HCT116 (cell line): ENCODE measurements at places on chromosomes 3 and 15. TPM values are rescaled to one million over a fixed set of nuclear protein-coding genes. Genes with fewer than 3 reads are reported as not detected.

The ROBO2 gene
- not detected for total RNA-seq

The PLA2G4E gene
- total RNA-seq, result not detected

The GOLGA8G gene
- total RNA-seq, result not detected

The RPP25 gene
- 5.9 TPM for total RNA-seq

The DUOX1 gene
- total RNA-seq, result 19.6 TPM

The IL16 gene
- 0.81 TPM for total RNA-seq

The WNT7A gene
- total RNA-seq, result 0.34 TPM

GRCh38 chr3:45980229-45980813 is 15.3 kb downstream of the FYCO1 start:
- H3K36me3 ChIP-seq, result peaks cover 28% of the 10 kb centered on the region; the same call in 1 of the 2 replicates
- DNase-seq, result no peak
- H3K4me3 ChIP-seq, result no peak overlapping the region
- H3K27me3 ChIP-seq, result no peaks in the 10 kb centered on the region
- no peak overlapping the region for H3K27ac ChIP-seq

DNA sequence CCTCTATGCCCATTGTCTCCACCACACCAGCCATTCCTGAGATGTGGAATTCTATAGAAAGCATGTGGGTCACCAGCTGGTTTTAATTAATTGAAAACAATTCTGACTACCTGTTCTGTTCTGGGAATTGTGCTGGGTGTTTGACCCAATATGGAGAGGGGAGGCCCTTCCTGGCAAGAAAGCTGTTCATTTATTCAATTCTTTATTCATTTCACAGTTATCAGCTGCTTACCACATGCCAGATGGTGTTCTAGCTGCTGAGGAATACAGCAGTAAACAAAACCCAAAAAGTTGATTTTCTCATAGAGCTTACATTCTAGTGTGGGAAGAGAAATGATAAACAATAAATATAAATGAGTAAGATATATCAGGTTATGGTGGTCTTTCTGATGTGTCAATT is 296.1 kb upstream of the RASGRP1 start:
- H3K27me3 ChIP-seq, result peaks cover 9% of the 10 kb centered on the region; the same call in 1 of the 2 replicates
- no peak overlapping the region for H3K4me3 ChIP-seq
- no peaks in the 10 kb centered on the region for H3K4me1 ChIP-seq
- H3K36me3 ChIP-seq, result no peaks in the 10 kb centered on the region

DNA sequence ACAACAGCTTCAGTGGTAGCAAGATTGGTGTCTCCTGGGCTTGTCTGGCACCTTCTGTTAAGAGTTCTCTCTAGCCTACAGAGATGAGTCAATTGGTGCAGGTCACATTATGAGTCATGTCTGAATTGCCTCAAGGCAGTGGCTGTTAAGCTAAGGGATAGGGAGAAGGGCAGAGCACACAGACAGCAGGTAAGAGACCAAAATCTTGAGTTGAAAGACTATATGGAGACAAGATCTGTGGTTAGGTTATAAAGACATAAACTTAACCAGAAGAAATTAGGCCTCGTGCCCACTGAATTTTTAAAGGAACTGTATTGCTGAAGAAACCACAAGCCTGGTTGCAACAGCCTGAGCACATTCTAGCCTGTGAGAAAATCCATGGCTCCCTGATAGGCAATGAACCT is 19.2 kb upstream of the KPNA1 start:
- peak; percentile 78 for DNase-seq
- no peaks in the 10 kb centered on the region for H3K36me3 ChIP-seq
- H3K27me3 ChIP-seq, result no peaks in the 10 kb centered on the region
- H3K4me1 ChIP-seq, result peaks cover 12% of the 10 kb centered on the region

GRCh38 chr3:45957586-45957985 is 14.3 kb downstream of the CXCR6 start:
- no peaks in the 10 kb centered on the region for H3K4me1 ChIP-seq
- no peak for DNase-seq
- H3K27ac ChIP-seq, result no peak overlapping the region
- no peak overlapping the region for H3K4me3 ChIP-seq

DNA sequence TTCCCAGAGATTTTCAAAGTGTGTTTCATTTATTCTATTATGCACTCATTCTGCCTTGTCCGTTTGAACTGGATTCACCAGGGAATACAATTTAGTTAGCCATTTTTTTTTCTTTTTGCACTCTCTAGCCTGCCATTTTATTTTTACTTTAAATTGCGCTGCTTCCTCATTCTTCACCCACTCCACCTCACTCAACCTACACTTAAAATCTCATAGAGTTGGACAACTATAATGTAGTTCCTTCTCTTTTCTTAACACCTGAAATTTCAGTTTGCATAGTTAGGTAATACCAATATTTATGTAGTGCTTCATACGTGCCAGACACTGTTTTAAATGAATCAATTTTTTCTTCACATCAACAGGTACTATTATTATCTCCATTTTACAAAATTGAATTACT is 42.4 kb upstream of the CMC1 start:
- no peaks in the 10 kb centered on the region for H3K27me3 ChIP-seq
- H3K27ac ChIP-seq, result no peak overlapping the region
- no peak for DNase-seq
- no peak overlapping the region for H3K4me3 ChIP-seq
- H3K4me1 ChIP-seq, result no peaks in the 10 kb centered on the region

DNA sequence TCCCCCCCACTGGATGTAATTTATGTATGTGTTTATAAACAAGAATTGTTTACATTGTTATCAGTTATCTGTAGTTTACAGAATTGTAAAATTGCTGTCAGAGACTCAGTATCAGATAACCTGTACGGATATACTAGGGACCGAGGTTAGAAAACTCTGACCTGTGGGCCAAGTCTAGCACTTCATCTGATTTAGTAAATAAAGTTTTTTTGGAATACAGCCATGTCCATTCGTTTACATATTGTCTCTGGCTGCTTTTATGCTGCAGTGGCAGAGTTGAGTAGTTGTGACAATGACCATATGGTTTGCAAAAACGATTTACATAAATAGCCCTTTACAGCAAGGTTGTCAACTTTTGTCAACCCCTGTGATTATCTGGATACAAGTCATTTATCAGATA is 52.6 kb downstream of the LRRC28 start:
- H3K4me1 ChIP-seq, result no peaks in the 10 kb centered on the region
- no peak overlapping the region for H3K4me3 ChIP-seq
- no peaks in the 10 kb centered on the region for H3K27me3 ChIP-seq

DNA sequence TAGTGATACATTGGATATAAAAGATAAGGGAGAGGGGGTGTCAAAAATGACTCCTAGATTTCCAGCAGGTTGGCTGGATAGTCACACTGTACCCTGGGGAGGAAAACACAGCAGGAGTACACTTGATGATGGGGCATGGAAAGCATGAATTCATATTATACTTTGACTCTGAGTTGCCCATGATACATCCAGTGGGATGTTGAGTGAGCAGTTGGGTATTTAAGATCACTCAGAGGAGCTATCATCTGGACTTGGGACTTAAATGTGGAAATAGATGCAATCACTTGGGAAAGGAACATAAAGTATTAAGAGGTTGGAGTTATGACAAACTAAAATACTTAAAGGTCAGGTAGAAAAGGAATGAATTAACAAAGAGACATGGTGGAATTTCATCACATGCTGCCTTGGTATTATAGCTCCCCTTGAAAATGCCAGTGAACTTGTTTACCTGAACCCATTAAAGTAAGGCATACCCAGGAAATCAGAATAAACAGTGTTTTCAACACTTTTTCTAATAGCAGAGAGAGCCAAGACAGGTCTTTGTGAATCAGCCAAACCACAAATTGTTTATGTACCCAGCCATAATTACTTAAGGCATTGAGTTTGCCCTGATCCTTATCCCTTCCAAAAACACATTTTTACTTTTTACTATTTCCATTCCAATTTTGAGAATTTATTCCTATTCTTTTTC is 49.9 kb upstream of the ABI3BP start:
- H3K27ac ChIP-seq, result no peak overlapping the region
- no peaks in the 10 kb centered on the region for H3K36me3 ChIP-seq
- no peaks in the 10 kb centered on the region for H3K27me3 ChIP-seq
- no peak for DNase-seq
- H3K4me3 ChIP-seq, result no peak overlapping the region

- H3K36me3 ChIP-seq, result no peaks in the 10 kb centered on the region
- H3K27me3 ChIP-seq, result no peaks in the 10 kb centered on the region
- H3K4me1 ChIP-seq, result peaks cover 11% of the 10 kb centered on the region
Measured at GRCh38 chr3:37993820-37994638, 3.4 kb downstream of the VILL start.

DNA sequence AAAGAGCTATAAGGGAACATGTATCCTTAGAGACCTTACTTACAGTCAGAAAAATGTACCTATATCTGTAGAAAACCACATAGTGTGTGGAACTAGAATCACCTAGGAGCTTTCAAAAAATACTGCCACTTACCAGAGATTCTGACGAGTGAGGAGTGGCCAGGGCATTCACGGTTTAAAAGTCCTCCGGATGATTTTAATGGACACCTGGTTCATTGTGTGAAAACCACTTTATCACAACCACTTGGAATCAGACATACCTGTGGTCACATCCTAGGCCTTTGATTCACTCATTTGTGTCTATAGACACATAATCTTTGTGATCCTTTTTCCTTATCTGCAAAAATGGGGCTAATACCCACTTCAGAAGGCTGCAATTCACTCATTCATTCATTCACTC is 159.8 kb downstream of the MBNL1 start:
- H3K4me3 ChIP-seq, result no peak overlapping the region
- no peak overlapping the region for H3K27ac ChIP-seq
- DNase-seq, result no peak

DNA sequence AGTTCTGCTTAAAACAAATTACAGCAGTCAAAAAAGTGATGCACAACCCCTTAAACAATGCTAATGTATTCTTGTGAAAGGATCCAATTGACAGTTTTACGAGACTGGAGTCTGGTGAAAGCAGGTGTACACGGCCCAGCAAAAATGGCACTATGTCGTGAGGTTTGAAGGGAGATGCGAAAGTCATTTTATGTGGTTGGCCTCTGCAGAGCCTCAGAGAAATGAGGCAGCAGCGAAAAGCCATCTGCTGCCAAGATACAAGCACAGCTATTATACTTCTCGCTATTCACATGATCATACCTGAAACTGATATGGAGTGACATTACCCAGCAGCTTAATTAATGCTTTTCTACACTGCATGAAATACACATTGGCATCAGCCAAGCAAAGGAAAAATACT is 36.4 kb downstream of the MECOM start:
- H3K27me3 ChIP-seq, result no peaks in the 10 kb centered on the region
- H3K4me3 ChIP-seq, result no peak overlapping the region
- no peak for DNase-seq
- no peak overlapping the region for H3K27ac ChIP-seq

DNA sequence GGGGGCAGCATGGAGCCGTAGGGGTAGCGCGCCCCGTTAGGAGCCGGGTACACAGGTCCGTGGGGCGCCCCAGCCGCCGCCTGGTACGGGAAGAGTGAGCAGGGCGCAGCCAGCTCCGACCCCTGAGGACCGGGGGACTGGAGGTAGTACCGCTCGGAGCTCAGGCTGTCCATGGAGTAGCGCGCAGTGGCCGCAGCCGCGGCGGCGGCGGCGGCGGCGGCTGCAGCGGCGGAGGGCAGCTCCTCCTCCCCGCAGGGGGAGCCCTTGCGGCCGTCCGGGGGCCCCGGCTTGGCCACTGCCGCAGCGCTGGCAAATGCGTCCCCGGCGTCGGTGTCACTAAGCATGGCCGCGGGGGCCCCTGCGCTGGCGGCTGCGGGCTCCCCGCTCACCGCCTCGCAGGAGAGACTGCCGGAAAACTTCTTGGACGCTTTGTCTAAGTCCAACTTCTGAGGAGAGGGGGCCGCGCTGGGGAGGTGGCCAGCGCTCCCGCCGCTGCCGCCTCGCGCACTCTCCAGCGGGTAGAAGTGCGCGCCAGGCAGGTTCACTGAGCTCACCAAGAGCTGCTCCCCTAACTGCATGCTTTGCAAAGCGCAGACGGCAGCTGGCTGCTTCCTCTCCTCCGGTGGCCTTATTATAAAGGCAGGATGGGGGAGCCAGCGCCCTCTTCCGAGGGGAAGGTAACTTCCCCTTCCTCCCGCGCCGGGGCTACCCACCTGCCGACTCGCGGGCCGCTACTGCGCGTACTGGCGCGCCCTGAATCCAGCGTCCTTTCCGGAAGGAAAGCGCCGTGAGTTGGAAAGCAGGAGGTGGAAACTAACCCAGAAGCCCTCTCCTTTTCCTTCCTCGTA is at the start of gene EOMES:
Gene EOMES (minus strand): TSS at position 607 of the 848 bp plus-strand sequence. CDS start 29 bp downstream, at position 578.
- H3K27ac ChIP-seq, result peak within 1 kb of the TSS; percentile 70
- peak; percentile 73 for DNase-seq
- H3K4me3 ChIP-seq, result peak within 1 kb of the TSS; percentile 78
- H3K36me3 ChIP-seq, result no peaks in the 10 kb centered on the region
- H3K4me1 ChIP-seq, result peaks cover 10% of the 10 kb centered on the region
- no peaks in the 10 kb centered on the region for H3K27me3 ChIP-seq

GRCh38 chr15:62187910-62188309 is 22.8 kb upstream of the C2CD4B start:
- H3K4me3 ChIP-seq, result no peak overlapping the region
- H3K27ac ChIP-seq, result no peak overlapping the region
- no peaks in the 10 kb centered on the region for H3K36me3 ChIP-seq

DNA sequence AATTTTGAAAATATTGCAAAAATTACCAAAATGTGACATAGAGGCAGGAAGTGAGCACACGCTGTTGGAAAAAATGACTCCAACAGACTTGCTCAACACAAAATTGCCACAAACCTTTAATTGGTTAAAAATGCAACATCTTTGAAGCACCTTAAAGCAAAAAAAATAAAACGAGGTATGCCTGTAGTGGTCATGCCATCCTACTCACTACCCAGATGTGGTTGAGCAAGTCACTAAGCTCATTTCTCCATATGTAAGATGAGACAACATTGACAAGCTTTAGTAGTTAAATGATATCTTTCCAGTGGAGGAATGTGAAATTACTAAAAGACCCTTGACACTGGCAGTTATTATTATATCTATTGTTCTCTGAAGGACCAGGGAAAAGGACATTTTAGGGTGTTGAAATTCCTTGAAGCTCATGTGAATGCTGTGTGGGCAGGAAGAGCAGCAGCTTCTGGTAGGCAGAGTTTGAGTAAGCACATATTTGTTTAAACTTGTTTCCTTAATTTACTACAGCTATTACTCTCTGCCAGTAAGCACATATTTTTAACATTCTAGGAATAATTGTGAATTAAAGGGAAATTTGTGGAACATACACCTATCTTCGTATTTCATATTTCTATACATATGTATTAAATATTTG is 131.6 kb upstream of the P2RY1 start:
- no peak overlapping the region for H3K27ac ChIP-seq
- DNase-seq, result no peak
- H3K4me1 ChIP-seq, result no peaks in the 10 kb centered on the region
- H3K4me3 ChIP-seq, result no peak overlapping the region
- H3K36me3 ChIP-seq, result no peaks in the 10 kb centered on the region

DNA sequence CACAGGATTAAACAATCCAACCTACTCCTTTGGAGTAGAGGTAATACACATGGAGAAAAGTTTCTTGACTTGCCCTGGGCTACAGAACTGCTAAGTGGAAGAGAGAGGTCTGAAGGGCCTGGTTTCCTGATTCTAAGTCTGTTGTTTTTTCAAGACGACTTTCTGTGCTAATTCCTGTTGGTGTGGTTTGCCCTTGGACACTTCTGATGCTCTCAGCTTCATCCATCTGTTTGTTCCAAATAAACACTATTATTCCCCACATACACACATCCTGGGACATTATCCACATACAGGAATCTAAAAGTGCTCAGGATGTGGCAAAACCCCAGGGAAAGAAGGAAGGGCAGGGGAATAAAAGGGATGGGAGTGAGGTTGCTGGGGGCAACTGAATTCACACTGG is 393.5 kb upstream of the TBL1XR1 start:
- H3K4me3 ChIP-seq, result no peak overlapping the region
- no peak for DNase-seq
- H3K4me1 ChIP-seq, result peaks cover 27% of the 10 kb centered on the region
- no peaks in the 10 kb centered on the region for H3K27me3 ChIP-seq
- H3K27ac ChIP-seq, result no peak overlapping the region
- H3K36me3 ChIP-seq, result no peaks in the 10 kb centered on the region

- peaks cover 46% of the 10 kb centered on the region for H3K27me3 ChIP-seq
- H3K27ac ChIP-seq, result no peak overlapping the region
- DNase-seq, result no peak
- no peak overlapping the region for H3K4me3 ChIP-seq
- H3K4me1 ChIP-seq, result no peaks in the 10 kb centered on the region
Measured at GRCh38 chr15:33309602-33310276, 1.0 kb upstream of the RYR3 start.
